Stimulated activated CD8-positive, alpha-beta memory T cell treated with anti-CD3 and anti-CD28 coated beads, Interleukin-15, amount 100 ng/mL, for 4 hours (primary cell): ENCODE measurements at places on chromosomes 5 and 9.

DNA sequence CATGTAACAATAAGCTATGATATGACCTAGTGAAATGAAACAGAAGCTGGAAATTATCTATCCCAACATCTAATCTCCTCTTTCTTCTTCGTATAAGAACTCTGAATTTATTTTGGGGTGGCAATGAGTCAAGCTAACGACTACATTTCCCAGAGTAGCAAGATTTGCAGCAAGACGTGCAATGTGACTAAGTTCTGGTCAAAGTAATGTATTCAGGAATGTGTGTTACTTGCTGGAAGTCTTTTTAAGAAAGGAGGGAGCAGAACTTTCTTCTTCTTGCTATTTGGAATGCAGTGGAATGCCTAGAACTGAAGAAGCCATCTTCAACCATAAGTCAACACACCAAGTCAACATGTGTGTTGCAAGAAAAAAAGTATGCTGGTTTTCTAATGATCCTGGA lies 406.6 kb upstream of the MEF2C start:
- no peak for DNase-seq

- no peak for DNase-seq
Measured at GRCh38 chr5:104096451-104096850, 533.9 kb upstream of the NUDT12 start.

GRCh38 chr5:173198049-173198448 lies 37.0 kb downstream of the NKX2-5 start:
- DNase-seq: no peak

DNA sequence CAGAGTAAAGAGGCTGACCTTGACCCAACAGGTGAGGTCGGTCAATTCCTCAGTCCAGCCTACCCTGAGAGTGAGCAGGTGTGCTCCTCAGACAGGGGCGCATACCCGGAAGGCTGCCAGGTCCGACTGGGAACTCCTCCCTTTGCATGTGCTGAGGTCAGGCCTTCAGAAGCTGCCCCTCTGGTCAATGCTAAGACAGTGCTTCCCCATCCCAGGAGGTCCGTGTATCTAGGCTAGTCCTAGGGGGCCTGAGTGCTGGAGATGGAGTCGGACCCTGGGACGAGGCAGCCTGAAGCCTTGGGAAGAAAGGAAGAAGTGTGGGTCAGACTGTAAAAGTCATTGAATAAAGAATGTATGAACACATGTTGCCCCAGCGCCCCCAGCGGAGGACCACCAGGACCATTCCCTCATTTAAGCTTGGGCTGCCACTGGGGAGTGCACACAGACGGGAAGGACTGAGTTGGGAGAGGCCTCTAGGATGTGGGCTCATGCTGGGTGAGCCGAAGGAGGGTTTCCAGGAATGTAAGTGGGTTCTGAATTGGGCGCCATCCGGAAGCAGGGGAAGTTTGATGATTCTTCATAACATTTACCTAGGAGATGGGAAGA lies 41.0 kb upstream of the GFPT2 start:
- DNase-seq: no peak

- no peak for DNase-seq
Measured at GRCh38 chr9:70933321-70933720, 188.1 kb downstream of the TRPM3 start.

DNA sequence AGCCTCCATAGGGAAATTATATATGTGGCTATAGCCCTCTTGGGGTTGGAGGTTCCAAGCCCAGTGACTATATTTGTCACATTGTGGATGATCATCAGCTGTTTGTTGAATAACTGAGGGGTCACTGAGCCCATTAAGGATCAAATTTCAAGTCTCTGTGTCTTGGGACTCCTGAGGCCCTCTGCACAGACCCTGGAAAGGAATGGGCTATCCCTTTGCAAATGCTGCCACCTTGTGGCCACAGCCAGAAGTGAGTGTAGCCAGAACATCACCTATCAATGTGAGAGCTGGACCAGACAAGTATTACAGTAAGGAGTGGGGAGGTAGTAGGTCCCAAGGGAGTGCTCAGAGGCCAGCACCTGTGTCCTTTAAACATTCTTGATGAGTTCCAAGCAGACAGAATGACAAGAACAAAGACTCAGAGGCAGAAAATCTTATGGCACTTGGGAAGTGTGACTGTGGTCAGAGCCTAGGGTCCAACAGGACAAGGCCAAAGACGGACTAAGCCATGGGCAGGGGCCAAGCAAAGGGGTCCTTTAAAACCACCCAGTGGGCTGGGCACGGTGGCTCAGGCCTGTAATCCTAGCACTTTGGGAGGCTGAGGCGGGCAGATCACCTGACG lies 8.2 kb downstream of the RPP25L start:
- DNase-seq: peak; percentile 53

DNA sequence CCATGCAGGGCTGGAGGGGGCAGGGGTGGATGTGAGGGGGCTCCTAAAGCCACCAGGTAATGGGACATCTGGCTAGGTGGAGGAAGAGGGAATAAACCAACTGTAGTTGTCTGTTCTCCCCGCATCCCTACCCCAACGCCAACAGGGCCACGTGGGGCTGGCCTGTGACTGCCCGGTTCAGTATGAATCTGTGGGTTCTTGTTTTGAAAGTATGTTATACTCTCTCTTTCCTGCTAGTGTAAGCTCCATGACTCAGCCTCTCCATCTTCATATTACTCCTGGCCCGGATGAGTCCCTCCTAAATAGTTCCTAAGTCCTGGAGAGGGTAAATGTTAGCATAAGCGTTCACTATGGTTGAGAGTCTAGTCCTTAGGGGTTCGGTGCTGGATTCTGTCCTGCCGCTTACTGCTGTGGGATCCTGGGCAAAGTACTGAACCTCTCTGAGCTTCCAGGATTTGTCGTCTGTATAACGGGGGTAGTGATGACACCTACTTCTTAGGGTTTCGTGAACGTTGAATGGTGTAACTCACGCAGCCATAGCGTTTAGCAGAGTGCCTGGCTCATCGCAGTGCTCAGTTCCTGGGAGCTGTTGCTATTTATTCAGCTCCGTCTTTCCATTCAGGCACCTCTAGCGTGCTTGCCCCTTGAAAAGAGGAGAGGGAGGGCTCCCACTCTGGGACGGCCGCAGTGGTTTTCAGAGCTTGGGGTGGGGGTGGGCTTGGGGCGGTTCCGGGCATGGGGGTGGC lies 28.8 kb downstream of the LHX2 start:
- DNase-seq: no peak

DNA sequence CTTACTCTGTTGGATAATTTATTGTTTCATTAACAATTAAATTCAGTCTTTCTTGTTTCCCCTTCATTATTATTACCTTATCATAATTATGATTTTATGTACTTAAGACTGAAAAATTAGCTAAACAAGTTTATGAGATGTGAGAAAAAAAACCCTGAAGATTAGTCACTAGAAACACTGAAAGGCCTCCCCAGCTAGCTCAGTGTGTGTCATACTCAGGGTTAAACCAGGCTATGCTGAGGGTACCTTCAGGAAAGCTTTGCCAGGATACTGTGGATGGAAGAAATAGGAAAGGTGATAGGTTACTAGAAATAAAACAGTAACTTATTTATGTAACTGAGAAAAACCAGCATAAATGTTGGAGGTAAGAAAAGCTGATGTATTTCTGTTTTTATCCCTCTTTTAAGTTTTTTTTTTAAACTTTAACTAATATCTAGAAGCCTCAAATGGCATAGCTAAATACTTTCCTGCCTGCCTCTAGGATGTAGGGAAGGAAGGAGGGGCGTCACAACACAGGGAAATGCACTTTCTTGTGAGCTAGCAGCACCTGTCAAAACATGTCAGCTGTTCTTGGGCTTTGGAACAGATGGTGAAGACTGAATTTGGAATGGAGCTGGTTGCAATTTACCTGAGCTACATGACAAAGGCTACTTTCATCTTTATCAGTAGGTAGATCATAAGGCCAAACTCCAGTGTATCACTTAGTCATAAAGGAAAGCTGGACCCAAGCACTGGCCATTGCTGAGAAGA lies 24.2 kb downstream of the NMRK1 start:
- DNase-seq: no peak

- no peak for DNase-seq
Measured at GRCh38 chr9:112120439-112120925, 54.6 kb downstream of the SUSD1 start.

GRCh38 chr5:174745590-174746103 lies 21.3 kb downstream of the MSX2 start:
- no peak for DNase-seq

DNA sequence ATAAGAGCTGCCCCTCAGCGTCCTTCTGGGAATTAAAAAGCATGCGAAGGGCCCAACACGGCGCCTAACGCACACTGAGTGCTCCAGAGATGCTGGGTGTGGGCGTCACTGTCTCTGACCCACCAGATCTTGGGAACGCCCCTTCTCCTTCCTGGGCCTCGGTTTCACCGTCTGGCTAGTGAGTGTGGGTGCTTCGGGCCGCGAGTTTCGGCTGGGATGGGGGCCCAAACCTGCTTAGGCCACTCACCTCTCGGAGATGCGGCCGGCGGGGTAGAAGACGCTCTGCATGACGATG lies 3.7 kb downstream of the PIP5KL1 start:
- DNase-seq: no peak

DNA sequence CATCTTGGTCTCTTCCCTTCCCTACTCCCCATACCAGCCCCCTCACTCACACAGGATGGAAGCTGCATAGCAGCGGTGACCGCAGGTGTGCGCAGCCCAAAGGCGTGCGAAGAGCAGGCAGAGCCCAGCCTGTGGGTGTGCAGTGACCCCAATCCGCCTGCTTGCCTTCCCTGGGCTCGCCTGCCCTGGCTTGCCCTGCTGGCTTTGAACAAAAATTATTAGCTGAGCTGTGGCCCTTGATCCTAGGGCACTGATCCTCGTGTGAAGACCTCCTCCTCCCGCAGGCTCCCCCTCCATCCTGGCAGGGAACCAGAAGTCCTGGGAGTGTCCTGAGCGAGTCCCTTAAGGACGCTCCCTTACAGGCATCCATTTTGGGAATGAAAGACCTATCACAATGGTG lies 31.9 kb downstream of the MORN5 start:
- DNase-seq: no peak

GRCh38 chr5:168609806-168610482 lies 30.8 kb upstream of the PANK3 start:
- DNase-seq: no peak

GRCh38 chr5:59016925-59017324 lies 434.1 kb downstream of the RAB3C start:
- no peak for DNase-seq

GRCh38 chr5:36017004-36017403 lies 25.8 kb upstream of the UGT3A1 start:
- no peak for DNase-seq

GRCh38 chr5:168592014-168592368 lies 12.8 kb upstream of the PANK3 start:
- no peak for DNase-seq

DNA sequence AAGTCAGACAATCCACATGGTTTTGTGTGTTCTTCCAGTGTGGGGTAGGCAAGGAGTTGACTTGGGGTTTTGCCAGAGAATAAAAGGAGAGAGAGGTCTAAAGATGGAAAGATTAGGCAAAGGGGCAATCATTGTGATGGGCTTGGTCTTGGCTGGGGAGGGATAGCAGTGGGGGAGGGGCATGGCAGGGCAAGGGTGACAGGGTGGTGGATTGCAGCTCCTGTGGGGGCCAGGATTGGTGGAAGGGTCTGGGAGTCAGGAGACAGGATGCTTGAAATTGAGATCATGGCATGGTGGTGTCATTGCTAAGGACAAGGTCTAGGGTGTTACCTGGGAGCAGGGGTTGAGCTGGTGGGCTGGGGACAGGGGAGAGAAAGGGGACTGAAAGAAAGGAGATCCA lies 57.6 kb downstream of the ZNF618 start:
- DNase-seq: no peak

GRCh38 chr9:8855046-8855445 lies 1055.5 kb upstream of the DMAC1 start:
- no peak for DNase-seq

GRCh38 chr5:93800988-93801811 lies 59.8 kb upstream of the POU5F2 start:
- DNase-seq: no peak

GRCh38 chr5:178632285-178632684 lies 5.4 kb upstream of the CLK4 start:
- no peak for DNase-seq

DNA sequence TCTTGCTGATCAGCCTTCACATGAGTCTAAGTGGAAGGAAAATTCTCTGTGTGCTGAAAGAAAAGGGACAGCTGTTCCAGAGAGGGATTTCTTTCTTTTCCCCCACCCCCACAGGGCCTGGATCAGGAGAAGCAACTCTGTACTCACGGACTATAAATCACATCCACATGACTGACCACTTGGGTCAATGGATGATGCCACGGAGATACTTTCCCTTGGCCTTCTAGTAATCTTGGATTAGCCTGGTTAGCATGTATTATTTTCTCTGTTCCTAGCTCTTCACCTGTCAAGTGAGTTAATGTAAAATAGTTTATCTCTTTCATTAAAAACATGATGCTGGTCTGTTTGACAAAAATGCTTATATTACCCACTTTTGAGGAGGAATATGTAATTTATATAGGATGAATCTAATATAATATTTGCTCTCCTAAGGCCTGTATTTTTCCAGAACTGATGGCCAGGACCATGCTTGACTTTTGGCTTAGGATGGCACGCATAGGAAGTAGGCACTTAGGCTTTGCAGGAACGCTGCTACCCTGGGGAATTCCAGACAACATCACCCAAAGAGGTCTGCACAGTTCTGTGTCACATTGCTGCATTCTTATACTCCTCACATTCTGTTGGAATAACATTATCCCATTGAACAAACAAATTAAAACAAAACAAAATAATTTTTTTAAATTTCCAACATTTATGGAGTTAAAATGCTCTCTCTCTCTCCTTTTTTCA lies 892.1 kb downstream of the TLE1 start:
- DNase-seq: no peak

GRCh38 chr5:134997015-134997414 lies 29.3 kb downstream of the CATSPER3 start:
- DNase-seq: no peak
